ENCODE measurements at places on chromosomes 1 and 21.

DNA sequence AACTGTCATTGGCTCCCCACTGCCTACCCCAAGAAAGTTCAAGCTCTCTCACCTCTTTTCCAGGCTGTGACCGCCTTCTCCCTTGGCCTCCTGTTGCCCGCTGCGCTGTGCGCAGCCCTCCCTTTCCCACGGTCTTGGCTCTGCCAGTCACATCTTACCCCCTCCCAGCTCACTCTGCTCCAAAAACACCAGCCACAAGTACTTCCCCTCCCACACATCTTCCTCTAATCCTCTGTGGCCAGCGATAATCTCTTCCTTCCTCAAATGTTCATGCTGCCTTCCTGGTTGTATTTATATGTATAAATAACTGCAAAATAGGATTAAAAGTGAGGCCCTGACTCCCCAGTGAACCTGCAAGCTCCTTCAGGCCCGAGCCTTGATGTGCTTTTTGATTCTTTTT, 81.8 kb downstream of the AJAP1 start:
- peak; percentile 43 for DNase-seq

DNA sequence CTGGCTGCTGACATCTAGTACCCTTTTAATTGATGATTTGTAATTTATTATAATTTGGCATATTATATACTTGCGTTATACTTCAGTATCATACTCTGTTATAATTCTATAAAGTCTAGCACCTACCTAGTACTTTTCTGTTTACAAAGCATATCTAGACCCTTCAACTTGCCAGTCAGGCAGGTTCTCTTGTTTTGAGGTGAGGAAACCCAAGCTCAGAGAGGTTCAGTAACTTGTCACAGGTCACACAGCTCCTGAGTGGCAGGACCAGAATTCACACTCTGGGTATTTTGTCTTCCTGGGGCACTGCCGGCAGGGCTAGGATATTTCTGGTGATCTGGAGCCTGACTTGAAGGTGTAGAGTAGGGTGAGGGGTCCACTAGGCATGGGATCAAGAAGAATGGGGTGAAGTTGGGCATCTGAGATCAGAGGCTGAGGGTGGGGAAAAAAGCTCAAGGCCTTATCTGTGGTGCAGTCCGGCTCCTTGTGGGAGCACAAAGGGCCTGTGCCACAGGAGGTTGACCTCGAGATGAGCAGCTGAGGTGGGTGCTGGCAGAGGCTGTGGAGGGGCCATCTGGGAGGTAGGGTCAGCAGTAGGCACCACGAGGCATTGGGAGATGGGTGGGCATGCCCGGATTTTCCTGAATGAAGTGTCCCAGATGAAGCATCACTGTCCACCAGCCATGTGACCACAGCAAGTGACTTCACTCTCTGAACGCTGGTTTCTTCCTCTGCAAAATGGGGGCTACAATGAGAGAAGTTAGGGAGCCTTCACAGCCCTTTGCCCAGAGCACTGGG, 102.6 kb downstream of the EPHB2 start:
- DNase-seq = no peak

DNA sequence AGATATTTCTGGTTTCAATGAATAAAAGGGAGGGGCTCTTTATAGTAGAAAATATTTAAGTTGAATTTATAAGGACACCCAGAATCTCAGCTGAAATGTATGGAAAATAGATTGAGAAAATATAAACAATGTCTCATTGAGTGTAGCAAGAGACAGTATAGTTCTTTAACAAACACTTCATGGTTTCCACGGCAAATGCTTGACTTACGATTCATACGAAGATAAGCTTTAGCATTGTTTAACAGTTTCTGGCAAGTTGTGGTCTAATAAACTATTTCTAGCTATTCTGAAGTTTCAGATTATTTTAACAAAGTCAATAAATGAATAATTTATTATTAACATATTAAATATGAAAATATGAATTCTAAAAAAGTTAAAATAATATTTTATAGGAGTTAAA, 1419.4 kb downstream of the KCNT2 start:
- no peak for DNase-seq

- peak; percentile 19 for DNase-seq
These were observed 21.7 kb upstream of the VASH2 start for GRCh38 chr1:212928323-212929291.

GRCh38 chr1:167708940-167709389, 12.8 kb upstream of the MPZL1 start:
- DNase-seq = peak; percentile 82

DNA sequence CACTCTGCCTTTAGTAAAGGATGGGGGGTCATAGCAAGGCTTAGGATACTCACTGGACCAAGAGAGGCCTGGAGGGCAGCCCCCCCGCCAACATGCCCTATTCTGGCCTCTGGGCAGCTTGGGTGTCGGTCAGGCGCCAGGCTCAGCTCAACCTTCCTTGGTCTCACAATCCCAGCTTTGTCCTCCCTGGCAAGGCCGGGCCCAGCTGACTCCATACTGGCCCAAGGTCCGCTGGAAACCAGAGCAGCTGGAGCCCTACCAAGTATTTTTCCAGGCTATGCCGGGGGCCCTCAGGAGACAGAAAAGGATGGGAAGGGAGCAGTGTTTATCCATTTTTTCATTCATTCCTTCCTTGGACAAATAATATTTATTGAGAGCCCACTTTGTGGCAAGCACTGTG, 6.2 kb downstream of the FBXO2 start:
- DNase-seq = no peak

DNA sequence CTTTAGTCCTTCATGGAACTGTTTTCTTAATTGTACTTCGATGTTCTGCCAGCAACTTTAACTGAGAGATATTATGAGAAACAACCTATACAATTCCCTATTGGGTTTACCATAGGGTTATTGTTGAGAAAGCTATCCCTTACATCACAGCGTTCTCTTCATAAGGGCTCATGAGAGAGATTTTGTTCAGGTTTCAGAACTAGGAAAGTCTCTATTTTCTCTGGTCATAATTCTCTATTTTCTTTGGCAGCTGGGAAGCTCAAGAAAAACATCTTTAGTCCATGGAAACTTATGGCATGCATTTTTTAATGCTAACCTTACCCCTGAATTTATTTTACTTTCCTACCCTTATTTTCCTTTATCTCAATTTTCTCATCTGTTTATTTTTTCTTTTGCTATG, 38.2 kb downstream of the NMNAT2 start:
- DNase-seq = no peak

DNA sequence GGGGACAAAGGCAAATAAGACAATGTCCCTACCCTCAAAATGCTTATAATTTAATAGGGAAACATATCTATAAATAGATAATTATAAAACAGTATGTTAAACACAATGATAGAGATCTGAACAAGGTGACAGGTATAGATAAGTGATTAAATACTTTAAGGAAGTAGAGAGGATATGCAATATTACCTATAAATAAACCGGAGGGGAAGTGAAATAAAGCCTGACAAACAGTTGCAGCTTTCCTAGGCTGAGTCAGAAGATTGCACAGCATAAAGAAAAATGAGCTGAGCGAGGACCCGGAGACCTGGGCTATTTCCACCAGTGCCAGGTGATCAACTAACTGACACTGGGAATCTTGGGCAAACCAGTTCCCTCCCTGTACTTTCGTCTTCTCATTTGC, 11.5 kb upstream of the PSRC1 start:
- DNase-seq = no peak

DNA sequence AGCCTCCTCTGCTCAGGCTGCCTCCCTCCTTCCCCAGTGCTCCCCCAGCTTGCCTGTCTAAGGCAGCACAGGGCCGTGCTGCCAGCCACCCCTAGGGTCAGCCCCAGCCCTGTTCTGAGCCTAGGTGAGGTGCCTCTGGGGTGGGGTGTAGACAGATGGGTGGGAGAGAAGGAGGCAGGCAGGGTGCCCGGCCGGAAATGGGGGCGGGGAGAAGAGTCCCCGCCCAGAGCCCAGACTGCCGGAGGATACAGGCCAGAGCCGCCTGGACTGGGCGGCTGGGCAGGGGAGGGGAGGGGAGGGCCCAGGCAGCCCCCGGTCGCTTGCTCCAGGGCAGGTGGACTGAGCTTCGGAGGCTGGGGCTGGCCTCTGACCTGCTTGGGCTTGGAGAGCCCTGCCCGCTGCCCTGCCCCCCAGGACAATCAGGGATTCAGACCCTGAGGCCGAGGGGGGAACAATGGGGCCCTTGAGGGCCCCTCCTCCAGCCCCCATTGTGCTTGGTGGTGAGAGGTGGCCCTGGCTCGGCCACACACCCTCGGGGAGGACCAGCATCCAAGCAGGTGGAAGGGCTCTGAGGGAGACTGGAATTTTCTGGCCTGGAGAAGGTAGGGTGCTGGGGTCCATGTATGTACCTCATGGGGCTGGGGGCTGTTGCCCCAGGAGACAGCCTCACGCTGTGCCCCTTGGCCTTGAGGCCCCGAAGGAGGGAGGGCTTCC, at the start of gene GJC2:
GJC2 (plus strand) TSS at position 525 of the 714 bp plus-strand sequence. CDS start 7,829 bp downstream, outside the sequence.
- no peak for DNase-seq

- DNase-seq = peak; percentile 18
These were observed at the start of gene S100B for GRCh38 chr21:46604975-46605766. Gene S100B (minus strand): TSS chr21:46605082. CDS start chr21:46602415, 2,667 bp downstream.

DNA sequence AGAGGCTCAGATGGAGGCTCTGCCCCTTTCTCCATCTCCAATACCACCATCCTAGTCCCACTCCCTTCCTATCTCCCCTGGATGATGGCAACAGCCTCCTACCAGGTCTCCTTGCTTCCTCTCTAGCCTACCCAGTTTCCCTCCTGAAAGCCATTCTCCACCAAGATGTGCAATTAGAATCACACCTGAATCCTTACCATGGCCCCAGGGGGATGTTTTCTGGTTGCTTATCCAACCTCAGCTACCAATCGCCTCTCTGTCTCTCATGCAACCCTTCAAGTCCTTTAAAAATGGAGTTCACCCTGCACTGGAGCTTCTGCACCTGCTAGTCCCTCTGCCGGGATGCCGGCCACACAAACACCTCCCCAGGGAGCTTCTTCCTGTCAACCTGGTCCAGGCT, 2.9 kb downstream of the RCAN1 start:
- no peak for DNase-seq

- DNase-seq = no peak
These were observed 37.9 kb upstream of the CCDC27 start for GRCh38 chr1:3714284-3714741.

DNA sequence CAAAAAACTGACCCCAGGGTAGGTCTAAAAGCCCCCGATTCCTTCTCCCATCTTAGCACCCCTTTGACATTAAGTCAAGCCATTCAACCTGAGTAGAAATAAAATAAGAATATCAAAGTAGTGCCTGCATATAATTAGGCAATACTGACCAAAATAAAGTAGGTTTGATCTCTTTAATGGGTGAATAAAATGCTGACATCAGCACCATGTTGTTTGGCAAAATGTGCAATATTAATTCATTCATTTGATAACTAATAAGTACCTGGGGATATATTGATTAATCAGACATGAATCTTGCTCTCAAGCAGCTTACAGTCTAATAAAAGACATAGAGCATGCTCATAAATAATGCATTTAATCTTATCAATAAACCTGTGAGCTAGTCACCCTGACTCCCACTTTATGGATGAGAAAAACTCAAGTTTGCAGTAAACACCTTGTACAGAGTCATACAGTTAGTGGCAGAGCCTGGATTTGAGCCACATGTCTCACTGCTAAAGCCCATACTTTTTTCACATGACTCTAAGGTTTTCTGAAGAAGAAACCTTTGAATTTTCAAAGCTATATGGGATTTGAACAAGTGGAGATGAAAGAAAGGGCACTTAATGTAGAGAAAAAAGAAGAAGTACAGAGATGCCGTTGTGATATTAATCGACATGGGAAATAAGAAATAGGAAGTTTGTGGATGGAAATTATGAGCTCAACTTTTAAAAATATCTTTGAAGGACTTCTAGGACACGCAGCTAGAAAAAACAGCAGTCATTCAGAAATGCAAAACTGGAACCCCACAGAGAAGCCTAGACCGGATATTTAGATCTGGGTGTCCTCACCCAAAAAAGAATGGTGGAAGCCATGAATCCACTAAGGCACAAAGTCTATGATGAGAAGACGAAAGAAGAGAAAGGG, 183.9 kb downstream of the TOMM20 start:
- DNase-seq = peak; percentile 77

- no peak for DNase-seq
These were observed 168.5 kb downstream of the ACTL8 start for GRCh38 chr1:17923666-17924065.

DNA sequence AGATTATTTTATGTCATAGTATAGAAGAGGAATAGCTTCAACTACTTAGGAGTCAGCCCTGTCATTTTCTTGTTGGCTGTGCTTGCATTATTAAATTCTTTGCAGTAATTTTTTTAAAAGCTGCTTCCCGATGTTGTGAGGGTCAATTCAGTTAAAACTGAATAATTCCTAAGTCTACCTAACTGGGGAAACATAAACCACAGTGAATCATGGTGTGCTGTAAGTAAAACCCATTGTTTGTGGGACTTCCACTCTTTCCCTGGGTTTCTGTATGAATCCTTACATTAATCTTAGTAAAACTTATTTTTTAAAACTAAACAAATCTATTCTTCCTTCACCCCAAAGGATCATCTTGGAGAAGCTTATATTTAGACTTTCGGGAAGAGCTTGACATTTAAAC, 4.4 kb downstream of the SUCO start:
- DNase-seq = no peak

GRCh38 chr1:94832446-94832845, 12.3 kb downstream of the SLC44A3 start:
- DNase-seq = no peak

- DNase-seq = no peak
These were observed 24.6 kb upstream of the FCRL3 start for GRCh38 chr1:157725221-157725577.

- no peak for DNase-seq
These were observed 5.9 kb upstream of the WNT2B start for GRCh38 chr1:112502826-112503225.

GRCh38 chr1:4755301-4755845, 101.0 kb downstream of the AJAP1 start:
- no peak for DNase-seq

DNA sequence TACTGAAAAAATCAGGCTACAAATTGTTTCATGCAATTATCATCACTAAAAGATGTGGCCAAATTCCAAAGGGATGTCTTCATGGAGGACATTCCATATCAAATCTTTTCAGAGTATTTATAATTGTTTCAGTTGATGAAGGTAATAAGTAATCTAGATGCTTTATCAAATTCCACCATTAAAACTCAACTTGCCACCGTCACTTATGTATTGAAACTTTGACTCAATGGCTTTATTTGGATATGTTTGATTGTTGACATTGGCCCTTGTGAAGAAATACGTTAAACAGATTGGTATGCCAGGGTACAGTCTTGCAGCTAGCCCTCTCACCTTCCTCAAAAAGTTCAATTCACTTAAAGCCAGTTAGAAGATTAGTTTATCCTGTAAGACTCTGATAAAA, 32.2 kb upstream of the PALMD start:
- DNase-seq = no peak

Data from Kasumi-1 (cell line).